Choroid plexus epithelial cell (primary cell): ENCODE measurements at places on chromosomes 7 and 10.

DNA sequence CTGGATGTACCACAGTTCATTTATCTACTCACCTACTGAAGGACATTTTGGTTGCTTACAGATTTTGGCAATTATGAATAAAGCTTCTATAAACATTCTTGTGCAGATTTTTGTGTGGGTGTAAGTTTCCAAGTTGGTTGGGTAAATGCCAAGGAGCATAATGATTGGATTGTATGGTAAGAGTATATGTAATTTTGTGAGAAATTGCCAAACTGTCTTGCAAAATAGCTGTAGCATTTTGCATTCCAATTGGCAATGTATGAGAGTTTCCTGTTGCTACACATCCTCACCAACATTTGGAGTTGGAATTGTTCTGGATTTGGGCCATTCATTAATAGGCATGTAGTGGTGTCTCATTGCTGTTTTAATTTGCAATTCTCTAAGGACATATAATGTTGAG, 33.9 kb upstream of the HYAL4 start:
- peak; percentile 37 for DNase-seq

GRCh38 chr7:6277476-6277875, 5.1 kb upstream of the CYTH3 start:
- DNase-seq = no peak

- DNase-seq = no peak
These were observed 59.1 kb downstream of the STK32C start for GRCh38 chr10:132248455-132249225.

- no peak for DNase-seq
These were observed 268.0 kb downstream of the DYNC1I1 start for GRCh38 chr7:96040250-96040772.

DNA sequence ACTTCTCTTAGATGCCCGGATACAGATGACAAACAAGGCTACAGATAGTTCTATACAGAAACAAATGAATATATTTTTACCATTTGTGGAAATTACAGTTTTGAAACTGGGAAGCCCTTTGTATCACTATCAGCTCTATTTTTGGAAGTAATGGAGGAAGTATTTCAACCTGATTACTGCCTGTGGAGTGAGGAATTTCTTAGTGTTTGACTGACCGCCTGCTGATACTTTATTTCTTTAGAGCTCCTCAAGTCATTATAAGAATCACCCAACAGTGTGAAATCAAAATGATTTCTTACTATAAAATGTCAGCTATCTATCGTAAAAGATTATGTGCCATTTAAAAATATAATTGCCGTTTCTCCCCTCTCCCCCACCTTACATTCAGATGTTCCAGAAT, 290.9 kb downstream of the SDK1 start:
- DNase-seq = peak; percentile 26

DNA sequence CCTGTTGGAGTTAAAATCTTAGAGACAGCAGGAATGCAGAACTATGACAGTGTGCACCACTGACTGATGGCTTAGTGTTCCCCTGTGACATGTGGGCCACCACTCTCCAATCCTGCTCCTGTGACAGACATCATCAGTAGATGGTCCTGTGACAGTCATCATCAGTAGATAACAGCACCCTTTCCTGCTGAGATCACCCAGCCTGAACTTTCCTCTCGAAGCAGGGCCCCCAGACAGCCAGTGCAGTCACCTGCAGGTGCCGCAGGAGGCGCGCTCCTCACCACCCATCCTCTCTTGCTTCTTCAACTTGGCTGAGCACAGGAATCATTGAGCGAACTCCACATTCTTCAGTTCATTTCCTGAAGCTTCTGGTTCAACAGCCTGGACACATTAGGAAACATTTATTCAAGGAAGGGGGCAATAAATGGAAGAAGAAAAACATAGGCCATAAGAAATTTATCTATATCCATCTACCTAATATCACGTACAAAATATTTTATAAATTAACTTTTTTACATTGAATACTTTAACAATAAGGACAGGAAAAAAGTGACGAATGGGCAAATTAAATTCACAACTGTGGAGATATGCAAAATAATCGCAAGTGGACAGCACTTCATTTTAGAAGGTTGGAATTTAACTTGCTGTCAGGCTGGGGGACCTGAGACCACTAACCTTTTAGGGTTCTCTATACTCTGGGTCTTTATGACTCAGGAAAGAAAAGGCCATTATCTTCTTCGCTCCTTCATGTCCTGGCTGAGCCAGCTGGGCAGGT, 32.0 kb upstream of the MKI67 start:
- DNase-seq = no peak

GRCh38 chr7:1445341-1445740, 13.9 kb downstream of the MICALL2 start:
- DNase-seq = no peak

- peak; percentile 17 for DNase-seq
These were observed 5.1 kb downstream of the VENTX start for GRCh38 chr10:133242611-133243356.

- no peak for DNase-seq
These were observed 99.2 kb upstream of the PDLIM1 start for GRCh38 chr10:95389982-95390381.

- DNase-seq = no peak
These were observed 188.9 kb downstream of the GRID1 start for GRCh38 chr10:86177537-86178155.

GRCh38 chr10:34966451-34966850, 123.7 kb downstream of the CUL2 start:
- DNase-seq = peak; percentile 45

DNA sequence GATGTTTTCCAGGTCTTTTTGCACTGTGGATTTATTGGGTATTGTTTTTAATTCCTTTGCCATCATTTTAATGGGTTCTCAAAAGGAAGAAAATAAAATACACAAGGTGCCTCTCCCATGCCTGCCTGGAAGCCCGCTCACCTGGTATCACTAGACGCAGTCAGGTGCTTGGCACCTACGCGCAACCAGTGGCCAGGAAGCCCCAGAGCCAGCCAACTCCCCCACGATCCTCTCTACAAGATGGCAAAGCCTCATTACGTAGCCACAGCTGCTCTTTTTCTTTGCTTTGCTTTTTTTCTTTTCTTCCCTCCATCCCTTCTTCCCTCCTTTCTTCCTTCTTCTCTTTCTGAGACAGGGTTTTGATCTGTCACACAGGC, 34.3 kb downstream of the BAIAP2L1 start:
- DNase-seq = no peak

- peak; percentile 61 for DNase-seq
These were observed 405 bp upstream of the ENTPD1 start for GRCh38 chr10:95755511-95756004.

- DNase-seq = no peak
These were observed 72.3 kb upstream of the ACBD5 start for GRCh38 chr10:27312854-27313253.

- peak; percentile 77 for DNase-seq
These were observed 106.8 kb downstream of the ANK3 start for GRCh38 chr10:60282771-60283353.

DNA sequence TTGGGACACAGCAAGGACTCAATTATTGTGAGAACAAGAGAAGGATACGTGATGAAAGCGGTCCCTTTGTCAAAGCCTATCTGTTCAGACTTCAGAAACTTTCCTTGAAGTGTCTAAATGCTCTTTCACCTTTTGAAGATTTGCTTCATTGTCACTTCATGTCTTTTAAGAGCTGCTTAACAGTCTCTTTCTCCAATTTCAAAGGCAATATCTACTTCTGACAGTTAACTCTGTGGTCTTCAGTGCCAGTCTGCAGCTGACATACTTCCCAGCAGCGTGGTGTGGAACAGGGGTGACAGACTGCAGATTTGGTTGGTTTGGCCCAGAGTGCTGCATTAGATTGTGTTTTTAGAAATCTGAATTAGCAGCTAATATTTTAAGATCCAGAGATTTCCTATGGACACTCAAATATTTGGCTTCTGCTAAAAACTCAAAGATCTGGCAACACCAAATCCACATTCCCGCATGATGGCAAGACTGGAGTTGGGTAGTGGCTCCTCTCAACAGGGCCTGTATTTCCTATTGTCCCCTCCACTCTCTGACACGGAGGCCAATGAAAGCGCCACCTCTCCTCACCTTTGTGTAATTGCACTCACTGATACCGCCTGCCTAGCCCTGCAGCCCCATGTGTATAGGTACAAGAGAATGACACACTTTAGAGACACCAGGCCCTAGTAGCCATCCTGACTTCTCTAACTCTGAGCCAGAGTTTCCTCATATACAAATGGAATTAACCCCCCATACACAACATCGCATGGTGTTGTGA, 11.5 kb downstream of the SCRN1 start:
- no peak for DNase-seq

GRCh38 chr10:60351191-60351853, 38.4 kb downstream of the ANK3 start:
- DNase-seq = no peak

- no peak for DNase-seq
These were observed 1068.1 kb downstream of the NRG3 start for GRCh38 chr10:82943142-82943541.

- DNase-seq = peak; percentile 1
These were observed 540.7 kb downstream of the DNAJB6 start for GRCh38 chr7:157877298-157878090.

DNA sequence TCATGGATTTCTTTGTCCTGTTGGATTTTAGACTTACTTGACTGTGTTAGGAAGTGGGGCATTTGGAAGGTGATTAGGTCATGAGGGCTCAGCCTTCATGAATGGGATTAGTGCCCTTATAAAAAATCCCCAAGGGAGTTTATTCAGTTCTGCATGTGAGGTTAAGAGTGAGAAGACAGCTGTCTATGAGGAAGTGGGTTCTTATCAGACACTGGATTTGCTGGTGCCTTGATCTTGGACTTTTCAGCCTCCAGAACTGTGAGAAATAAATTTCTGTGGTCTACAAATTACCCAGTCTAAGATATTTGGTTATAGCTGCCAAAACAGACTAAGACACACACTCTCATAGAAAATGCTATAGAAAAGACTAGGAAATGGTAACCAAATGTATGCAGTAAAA, 724.7 kb upstream of the FZD8 start:
- DNase-seq = no peak

GRCh38 chr10:86218160-86218559, 148.4 kb downstream of the GRID1 start:
- DNase-seq = no peak

GRCh38 chr7:1567896-1568510, 1.8 kb downstream of the PSMG3 start:
- peak; percentile 41 for DNase-seq

GRCh38 chr7:125927556-125927955, 997.9 kb upstream of the POT1 start:
- no peak for DNase-seq

- DNase-seq = peak; percentile 64
These were observed 64.4 kb downstream of the EGFR start for GRCh38 chr7:55083206-55083605.

GRCh38 chr10:76197293-76197692, 765.9 kb downstream of the LRMDA start:
- no peak for DNase-seq

DNA sequence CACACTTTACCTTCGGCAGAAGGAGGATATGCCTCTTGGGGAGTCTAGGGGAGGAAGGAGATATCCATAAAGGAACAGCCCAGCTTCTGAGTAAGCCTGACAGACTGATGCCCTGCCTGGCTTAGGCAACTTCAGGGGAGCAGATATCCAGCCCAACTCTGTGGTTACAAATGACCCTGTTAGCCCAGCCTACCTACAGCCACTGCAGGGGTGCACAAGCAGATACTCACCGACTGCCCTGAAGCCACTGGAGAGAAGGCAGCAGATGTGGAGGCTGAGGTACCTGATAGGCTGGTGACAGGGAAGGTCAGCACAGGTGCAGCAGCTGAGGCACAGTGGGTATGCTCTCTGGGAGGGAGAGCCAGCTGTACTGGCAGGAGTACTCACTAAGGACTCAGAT, 770.2 kb downstream of the GRID1 start:
- no peak for DNase-seq

- DNase-seq = no peak
These were observed 59.9 kb downstream of the CAV1 start for GRCh38 chr7:116584721-116585120.

GRCh38 chr7:2230882-2231281, 1.9 kb downstream of the MAD1L1 start:
- no peak for DNase-seq

GRCh38 chr7:94439893-94440381, 45.2 kb downstream of the COL1A2 start:
- peak; percentile 36 for DNase-seq

DNA sequence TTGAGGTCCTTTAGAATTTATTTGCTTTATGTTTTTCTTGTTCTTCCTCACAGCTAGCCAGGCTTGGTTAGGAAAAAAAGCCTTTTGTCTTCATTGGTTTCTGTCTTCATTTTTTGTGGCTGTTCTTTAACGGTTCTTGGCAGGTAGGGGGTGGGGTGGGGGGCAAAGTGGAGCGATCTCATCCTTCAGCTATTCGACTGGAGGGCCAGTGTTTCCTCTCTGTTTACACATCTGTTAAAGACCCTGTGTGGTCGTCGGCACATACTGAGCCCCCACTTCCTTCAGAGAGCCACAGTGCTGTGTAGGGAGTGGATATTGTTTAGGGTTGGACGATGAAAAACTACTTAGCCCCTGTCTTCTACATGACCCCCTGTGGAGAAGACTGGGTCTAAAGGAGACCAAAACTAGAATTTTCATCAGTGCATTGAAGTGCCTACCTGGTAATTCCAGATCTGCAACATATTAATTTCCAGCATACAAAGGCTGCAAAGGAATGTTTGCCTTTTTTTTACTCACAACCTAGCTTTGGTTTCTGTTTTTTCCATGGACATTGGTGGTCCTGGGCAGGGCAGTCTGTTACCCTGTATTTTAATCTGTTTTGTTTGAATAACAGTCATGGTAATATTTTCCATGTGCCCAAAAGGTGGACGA, 29.0 kb downstream of the PRPF18 start:
- no peak for DNase-seq

GRCh38 chr10:68251625-68252495, 19.9 kb upstream of the ATOH7 start:
- DNase-seq = no peak

DNA sequence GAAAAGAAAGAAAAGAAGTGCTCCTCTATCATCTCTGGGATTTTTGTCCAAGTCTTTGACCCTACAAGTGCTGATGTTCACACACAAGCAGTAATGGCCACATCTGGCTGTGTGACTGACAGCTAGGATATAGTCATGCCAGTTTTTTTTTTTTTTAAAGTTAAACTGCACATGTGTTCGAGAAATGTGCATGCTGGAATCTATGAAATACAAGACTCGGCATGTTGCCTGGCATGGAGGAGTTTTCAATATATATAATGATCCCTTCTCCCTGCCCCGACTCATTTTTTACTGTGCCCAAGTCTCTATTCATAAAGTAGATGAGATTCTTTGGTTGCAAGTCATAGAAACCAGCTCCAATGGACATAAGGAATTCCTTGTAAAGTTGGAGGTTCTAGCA, 60.4 kb upstream of the FGFR2 start:
- no peak for DNase-seq
